T-helper 1 cell (primary cell): ENCODE measurements at places on chromosomes 4 and X.

- no peak for DNase-seq
These were observed 37.5 kb upstream of the NEIL3 start for GRCh38 chr4:177271915-177272766.

DNA sequence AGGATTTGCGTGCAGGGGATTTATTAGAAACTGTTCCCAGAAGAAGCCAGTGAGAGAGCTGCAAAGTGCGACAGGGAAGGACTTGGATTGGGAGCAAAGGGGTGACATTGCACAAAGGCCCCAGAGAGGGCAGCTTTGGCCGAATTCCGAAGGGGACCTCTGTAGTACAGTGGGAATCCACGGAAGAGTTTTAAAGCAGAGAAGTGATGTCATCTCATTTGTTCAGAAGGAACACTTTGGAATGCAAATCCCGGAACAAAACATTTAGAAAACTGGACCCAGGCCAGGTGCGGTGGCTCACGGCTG, 71.7 kb downstream of the FAM184B start:
- no peak for DNase-seq

DNA sequence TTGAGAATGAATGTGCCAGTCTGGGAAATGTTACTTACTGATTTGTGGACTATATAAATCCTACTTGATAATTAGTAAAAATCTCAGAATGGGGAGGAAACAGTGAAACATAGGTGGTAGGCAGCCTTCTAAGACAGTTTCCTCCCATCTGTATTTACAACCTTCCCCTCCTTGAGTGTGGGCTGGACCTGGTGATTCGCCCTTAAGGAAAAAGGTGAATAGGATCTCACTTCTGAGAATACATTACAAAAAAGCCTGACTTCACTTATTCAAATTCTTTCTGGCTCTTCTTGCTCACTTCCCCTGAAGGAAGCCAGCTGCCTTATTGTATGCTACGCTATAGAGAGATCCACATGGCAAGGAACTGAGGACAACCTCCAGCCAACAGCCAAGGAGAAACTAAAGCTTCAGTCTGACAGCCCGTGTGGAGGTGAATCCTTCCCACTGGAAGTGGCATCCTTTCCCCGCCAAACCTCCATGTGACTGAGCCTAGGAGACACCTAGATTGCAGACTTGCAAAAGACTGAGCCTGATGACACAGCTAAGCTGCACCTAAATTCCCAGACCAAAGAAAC, 585.0 kb downstream of the STPG2 start:
- no peak for DNase-seq

DNA sequence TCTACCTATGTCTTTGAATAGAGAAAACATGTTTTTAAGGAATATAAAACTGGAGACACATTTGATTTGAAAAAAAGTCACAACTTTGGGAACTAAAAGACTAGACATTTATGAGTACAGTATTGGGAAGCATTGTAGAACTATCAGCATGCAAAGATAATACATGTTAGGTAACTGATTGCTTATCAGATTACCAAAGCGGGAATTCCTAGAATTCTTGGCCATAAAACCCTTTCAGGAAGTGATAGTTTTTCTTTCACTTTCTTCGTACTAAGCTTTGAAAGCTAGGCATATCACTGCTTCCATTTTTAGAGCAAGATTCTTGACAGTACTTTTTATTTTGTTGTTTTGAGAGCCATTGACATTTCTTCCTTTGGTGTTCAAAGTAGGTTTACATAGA, 646.6 kb upstream of the PITX2 start:
- no peak for DNase-seq

DNA sequence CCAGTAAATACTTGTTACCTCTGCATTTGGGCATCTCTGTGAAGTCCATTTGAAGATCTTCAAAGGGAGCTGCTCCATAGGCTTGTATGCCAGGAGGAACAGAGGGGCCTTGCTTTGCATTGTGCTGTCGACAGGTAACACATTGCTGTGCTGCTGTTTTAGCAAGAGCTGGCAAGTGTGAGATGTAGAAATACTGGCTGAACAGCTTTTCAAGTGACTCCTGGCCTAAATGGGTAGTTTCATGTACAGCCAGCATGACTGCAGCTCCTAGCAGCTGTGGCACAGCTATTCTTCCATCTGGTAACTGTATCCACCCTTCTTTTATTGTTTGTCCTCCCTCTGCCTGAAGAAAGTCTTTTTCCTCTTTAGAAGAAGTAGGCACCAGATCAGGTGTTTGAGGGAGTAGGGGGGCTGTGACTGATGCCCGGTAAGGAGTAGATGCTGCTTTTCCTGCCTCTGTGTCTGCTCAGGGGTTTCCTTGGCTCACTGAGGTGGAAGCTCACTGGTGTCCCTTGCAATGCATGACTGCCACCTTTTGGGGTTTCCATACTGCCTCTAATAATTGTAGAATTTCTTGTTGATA, 965.3 kb downstream of the CCSER1 start:
- no peak for DNase-seq

DNA sequence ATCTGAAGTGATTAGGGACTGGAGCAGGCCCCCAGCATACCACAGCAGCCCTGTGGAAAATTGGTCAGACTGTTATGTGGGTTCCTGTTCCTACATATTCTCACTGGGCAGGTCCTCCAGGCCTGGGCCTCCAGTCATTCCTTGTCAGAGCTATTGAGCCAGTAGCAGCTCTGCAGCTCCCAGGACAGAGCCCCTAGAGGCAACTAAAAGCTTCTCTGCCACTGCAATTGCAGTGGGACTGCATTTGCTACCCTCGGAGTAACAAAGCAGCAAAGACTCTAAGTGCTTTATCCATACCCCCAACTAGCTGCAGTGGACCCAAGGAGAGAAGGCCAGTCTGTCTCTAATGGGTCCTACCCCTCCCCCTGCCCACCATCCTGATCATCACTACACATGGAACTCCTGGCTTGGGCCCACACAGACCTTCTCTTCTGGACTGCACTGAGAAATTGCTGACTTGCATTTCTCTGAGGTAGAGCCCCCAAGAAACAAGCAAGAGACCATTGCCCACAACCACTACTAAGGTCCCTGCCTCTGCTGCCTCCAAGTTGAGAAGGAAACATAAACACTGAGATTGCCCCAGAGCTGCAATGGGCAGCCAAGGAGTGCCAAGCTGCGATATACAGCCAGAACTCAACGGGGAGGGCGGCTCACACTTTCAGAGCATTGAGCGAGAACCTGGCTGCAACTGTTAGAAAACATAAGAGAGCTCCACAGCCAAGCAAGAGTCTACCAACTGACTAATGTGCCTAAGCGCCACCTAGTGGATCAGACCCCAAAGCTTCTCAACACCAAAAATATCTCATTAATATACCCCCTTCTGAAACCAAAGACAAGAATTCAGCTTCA, 738.7 kb upstream of the NDST4 start:
- no peak for DNase-seq

DNA sequence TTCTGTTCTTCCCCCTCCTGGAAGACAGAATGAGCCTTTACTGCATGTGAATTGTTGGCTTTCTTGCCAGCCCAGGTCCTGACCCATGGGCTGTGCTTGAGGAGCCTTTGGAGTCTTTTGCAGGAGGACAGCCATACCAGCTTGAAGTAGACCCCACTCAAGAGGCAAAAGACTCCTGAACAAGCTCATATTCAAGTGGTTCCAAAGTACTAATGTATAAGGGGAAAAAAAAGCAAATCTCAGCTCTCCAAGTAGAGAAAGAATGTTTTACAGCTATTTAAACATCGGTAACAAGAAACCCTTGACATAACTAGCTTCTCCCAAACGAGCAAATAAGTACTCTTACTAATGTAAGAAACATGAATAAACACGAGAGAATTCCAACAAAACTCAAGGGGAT, 174.9 kb upstream of the MXRA5 start:
- DNase-seq: no peak

- no peak for DNase-seq
These were observed 38.3 kb upstream of the KLHL8 start for GRCh38 chr4:87258677-87259076.

DNA sequence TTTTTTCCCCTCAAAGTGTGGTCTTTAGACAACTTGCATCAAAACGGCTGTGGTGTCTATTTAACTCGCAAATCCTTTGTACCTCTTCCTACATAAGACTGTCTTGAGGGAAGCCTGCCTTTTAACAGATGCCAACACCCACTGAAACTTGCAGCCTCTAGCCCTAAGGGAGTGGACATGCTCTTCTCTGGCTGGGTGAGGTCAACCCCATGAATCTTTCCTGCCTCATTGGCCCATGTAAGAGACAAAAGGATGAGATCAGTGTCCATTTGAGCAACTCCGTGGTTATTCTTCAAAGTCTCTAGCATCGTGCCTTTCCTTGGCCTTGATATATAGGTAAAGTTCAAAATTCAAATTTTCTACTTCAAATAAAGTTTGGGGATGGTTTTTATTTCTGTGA, 134.7 kb downstream of the SHROOM3 start:
- DNase-seq: no peak

DNA sequence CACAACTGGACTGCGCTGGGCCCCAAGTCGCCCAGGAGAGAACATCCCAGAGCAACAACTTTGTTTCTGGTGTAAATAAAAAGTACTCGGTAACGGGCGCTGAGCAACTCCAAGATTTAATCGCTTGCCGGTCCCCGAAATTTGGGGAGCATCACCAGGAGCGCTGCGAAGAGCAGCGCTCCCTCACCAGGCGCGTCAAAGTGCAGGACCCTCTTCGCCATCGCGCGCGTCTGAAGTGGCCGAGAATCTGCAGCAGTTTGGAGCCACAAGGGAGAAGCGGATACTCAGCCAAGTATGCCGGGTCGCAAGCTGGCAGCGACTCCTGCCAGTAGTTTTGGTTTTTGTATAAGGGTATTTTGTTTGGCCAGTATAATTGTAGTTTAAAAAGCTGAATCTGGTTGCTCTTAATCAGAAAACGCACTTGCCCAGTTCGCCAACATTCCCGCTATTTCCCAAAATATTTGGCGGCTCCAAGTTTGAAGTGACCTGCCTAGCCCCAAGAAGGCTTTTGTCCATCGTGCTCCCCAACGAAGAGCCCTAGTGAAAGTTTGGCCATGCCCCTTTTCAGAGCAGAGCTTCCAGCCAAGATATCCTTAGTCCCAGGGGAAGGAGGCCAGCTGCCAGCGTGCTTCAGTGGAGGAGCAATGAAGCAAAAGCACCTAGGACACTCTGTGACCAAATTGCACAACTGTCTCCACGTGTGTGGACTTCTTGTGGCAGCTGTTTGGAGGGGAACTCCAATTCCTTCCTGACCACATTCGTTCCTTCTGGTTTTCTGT, 557 bp upstream of the KDR start:
- no peak for DNase-seq

DNA sequence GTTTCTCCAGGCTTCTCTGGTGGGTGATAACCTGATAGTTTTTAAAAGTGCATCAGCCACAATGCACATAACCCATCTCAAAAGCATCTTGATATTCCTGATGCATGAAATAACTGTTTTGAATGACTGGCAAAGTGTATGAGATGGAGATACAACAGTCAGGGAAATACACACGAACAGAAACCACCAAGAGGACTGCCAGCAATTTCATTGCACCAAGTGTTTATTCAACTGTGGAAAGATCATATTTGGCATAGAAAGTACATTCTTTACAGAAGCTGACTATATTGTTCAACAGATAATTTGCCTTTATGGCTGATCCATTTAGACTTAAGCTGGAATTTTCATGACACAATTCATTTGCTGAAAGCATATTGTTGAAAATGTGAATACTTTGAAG, 139.5 kb downstream of the SLIT2 start:
- no peak for DNase-seq

GRCh38 chr4:138367942-138368341, 125.8 kb upstream of the SLC7A11 start:
- DNase-seq: no peak

GRCh38 chr4:26819026-26819425, 41.6 kb upstream of the STIM2 start:
- DNase-seq: no peak

DNA sequence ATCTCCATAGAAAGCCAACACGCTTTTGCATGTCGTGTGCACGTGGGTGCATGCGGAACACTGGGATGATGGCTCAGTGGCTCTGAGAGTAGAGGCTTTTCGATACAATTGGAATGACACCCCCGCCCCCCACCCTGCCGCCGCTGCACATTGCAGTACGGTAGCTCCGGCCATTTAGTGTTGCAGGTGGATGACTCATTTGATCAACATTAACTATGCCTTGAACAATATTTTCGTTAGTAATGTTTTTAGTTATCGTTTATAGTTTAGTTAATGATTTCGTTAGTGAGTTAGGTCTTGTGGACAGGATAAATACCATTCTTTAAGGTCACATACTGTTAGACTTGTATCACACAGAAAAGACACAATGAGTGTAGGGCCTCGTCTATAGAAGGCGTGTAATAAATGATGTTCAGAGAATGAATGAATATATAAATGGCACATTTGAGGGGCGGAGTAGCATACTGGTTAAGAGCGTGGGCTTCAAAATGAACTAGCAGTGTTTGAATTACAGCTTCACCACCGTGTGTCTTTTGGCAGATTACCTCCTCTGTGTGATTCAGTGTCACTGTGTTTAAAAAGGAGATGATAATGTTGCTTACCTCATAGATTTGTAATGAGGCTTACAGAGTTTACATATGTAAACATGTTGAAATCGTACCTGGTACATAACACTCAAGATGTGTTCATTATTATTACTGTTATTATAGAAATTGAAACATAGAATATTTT, 67.2 kb upstream of the TENM3 start:
- no peak for DNase-seq

- no peak for DNase-seq
These were observed 29.1 kb upstream of the CT55 start for GRCh38 chrX:135200297-135200696.

- no peak for DNase-seq
These were observed 24.4 kb upstream of the PLK4 start for GRCh38 chr4:127856196-127856812.

GRCh38 chr4:13328591-13328990, 155.5 kb downstream of the RAB28 start:
- DNase-seq: no peak

- no peak for DNase-seq
These were observed 608.1 kb upstream of the FAM241A start for GRCh38 chr4:111537165-111537564.

DNA sequence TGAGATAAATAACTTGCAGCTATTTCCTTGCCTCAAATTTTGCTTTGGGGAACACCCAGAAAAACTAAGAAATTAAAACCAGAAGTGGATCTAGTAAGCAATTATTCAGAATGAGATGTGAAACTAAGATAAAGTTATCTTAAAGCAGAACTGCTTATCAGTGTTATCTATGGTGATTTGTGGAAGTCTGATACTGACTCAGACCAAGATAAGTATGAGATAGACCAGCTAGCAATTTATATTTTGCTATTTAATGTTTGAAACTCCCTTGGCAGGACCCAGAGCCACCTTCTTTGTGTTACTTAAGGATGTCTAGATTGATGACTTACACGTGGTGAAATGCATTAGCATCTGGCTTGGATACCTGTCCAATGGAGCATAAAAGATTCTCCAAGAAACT, 368.1 kb downstream of the EPHA5 start:
- DNase-seq: no peak

- DNase-seq: no peak
These were observed 395.3 kb upstream of the PITX2 start for GRCh38 chr4:111018216-111018615.

DNA sequence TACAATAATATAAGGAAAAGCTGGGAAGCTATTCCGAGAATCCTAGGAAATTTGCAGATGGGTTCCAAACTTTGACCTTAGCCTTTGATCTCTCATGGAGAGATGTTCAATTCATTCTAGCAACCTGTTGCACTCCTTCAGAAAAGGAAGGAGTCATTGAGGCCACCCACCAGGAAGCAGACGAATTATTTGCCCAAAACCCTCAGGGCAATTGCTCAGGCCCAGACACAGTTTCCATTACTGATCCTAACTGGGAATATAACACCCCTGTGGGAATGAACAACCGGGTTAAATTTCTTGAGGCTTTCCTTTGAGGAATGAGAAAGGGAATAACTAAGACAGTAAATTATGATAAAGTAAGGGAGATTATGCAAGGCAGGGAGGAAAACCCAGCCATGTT, 13.5 kb upstream of the ZNF280C start:
- no peak for DNase-seq
